Uterus (tissue), 4 donors: ENCODE measurements at places on chromosomes 3 and 15. TPM values are rescaled to one million over a fixed set of nuclear protein-coding genes. Genes with fewer than 3 reads are reported as not detected.

- DNase-seq = no peak
Observed at GRCh38 chr3:30544812-30545211, 61.6 kb upstream of the TGFBR2 start.

DNA sequence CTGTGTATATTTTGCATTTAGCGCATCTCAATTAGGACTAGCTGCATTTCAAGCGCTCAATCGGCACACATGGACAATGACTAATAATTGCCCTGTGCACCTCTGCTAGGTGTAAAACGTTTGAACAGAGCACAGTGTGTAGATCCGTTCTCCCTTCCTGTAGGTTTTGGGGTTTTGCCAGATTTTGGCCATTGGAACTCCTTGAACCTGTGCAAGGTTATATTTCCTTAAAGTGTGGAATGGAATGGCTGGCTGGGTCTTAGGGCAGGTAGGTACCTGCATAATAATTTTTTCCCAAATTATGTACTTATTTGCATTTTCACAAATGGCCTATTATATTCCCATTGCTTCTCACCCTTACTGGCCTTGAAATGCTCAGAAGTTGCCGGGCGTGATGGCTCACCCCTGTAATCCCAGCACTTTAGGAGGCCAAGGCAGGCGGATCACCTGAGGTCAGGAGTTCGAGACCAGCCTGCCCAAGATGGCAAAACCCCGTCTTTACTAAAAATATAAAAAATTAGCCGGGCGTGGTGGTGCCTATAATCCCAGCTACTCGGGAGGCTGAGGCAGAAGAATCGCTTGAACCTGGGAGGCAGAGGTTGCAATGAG lies 777 bp downstream of the RNU5B-1 start:
- DNase-seq = no peak

DNA sequence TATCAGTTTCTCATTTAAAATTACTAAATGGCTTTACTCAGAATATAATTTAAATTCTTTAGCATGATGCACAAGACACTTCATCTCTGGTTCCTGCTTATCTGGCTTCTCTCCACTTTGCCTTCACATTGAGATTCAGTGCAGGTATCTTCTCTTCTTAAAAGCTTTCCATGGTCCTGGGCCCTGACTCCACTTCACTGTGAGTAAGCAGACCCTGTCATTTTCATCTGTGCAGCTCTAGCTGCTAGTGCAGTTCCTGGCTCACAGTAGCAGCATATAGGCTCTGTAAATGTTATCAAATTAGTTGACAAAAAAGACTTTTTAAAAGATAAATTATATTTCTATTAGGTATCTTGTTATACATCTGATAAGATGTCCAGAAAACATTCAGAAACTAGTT lies 58.8 kb downstream of the BCHE start:
- DNase-seq = no peak

- DNase-seq = no peak
Observed at GRCh38 chr15:72342385-72342784, 22.4 kb upstream of the CELF6 start.

DNA sequence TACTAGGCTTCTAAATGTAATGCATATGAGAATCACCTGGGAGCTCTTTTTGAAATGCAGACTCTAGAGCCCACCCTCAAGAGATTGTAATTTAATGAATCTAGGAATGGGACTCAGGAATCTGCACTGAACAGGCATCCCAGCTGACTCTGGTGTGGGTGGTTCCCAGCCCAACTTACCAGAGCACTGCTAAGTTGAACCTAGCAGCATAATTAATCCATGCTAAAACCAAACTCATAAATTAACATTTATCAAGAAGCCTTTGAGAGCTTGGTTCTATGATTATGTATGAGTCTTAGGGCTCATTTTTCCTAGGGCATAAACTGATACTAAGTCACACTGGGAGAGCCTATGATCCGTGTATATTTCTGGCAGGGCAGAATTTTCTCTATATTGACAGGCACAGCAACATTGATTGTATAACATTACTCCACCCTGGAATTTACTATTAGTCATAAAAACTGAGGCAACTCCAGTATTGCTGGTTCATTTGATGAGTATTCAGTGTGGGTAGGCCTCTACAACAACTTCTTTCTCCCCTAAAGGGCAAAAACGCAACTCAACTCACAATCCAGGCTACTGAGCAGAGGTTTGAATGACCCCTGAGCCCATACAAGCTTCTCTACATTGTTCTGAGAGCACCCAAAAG lies 10.7 kb upstream of the CSTA start:
- DNase-seq = no peak

- DNase-seq = no peak
Observed at GRCh38 chr3:141646760-141647561, 91.1 kb upstream of the RNF7 start.

Gene ZNF774
- 5.5 TPM for total RNA-seq
